Aorta (tissue), 5 donors: ENCODE measurements at places on chromosomes 5 and 9.
A peak's percentile ranks its signal among the peaks of the same experiment; 100 is the strongest.

DNA sequence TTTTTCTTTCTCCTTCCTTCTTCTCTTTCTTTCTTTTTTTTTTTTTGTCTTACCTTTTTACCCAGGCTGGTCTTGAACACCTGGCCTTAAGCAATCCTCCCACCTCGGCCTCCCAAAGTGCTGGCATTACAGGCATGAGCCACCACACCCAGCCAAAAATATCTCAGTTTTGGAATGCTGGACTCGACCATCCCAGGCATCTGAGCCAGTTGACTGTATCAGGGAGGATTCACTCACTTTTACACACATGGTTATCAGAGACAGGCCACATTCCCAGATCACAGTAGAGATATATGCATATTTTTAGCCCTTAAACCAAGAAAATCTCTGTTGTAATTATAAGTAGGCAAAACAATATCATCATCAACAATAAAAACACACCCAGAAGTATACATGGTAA lies 21.9 kb downstream of the NIM1K start:
- no peaks in the 10 kb centered on the region for H3K36me3 ChIP-seq
- no peak for DNase-seq
- H3K27me3 ChIP-seq = no peaks in the 10 kb centered on the region
- no peaks in the 10 kb centered on the region for H3K4me1 ChIP-seq

DNA sequence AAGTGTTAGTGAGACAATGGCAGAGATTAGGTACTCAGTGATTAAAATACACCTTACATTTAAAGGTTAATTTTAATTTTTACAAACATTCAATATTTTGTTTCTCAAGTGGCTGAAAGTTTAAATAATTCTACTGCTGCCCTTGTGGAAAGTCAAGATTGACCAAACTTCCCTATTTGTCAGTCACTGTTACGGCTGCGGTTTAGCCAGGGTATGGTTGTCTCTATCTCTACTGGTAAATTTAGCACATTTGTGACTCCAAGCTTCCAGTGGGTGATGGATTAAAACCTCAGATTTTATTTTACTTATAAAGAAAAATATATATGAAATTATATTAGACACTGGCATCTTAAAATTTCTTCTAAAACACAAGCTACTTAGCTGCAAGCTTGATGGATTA lies 368.4 kb downstream of the CDH18 start:
- no peak overlapping the region for H3K27ac ChIP-seq
- no peak for DNase-seq

- H3K27ac ChIP-seq = no peak overlapping the region
- no peaks in the 10 kb centered on the region for H3K36me3 ChIP-seq
- DNase-seq = no peak
- H3K4me3 ChIP-seq = no peak overlapping the region
These were observed 23.8 kb downstream of the RETREG1 start for GRCh38 chr5:16593013-16593412.

- no peaks in the 10 kb centered on the region for H3K27me3 ChIP-seq
- H3K4me1 ChIP-seq = peaks cover 4% of the 10 kb centered on the region
- no peak for DNase-seq
- H3K27ac ChIP-seq = no peak overlapping the region
- H3K4me3 ChIP-seq = no peak overlapping the region
These were observed 9.2 kb downstream of the ABLIM3 start for GRCh38 chr5:149150457-149150856.

DNA sequence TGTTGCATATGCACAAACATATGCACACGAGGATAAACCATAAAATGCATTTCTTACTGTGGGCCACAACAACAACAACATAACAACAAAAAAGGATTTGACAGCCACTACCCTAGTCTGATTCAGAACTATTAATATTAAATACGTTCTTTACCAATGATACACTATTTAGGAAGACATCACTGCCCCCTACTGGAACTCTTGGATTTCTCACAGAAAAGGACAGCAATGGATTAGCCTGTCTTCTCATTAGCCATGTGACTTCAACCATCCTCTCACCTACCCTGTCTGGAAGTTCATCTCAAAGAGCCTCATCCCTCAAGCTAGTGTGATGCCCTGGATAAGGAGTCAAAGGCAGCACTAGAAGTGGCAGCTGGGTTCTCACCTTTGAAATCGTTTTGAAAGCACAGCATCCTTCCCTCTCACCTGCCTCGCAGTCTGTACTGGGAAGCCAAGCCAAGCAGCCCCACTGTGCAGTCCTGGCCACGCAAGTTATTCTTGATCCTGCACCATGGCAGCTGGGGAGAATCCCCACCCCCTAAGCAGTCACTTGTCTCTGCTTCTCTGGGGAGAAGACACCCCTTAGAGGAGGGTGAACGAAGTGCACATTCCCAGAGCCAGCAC lies 64.6 kb downstream of the SH3TC2 start:
- H3K27ac ChIP-seq = no peak overlapping the region
- DNase-seq = no peak
- no peaks in the 10 kb centered on the region for H3K36me3 ChIP-seq
- no peaks in the 10 kb centered on the region for H3K27me3 ChIP-seq
- H3K4me3 ChIP-seq = no peak overlapping the region
- H3K4me1 ChIP-seq = peaks cover 1% of the 10 kb centered on the region

- no peaks in the 10 kb centered on the region for H3K36me3 ChIP-seq
- no peak overlapping the region for H3K27ac ChIP-seq
- DNase-seq = no peak
- H3K4me1 ChIP-seq = peaks cover 11% of the 10 kb centered on the region
- no peak overlapping the region for H3K4me3 ChIP-seq
- no peaks in the 10 kb centered on the region for H3K27me3 ChIP-seq
These were observed 35.1 kb downstream of the NNT start for GRCh38 chr5:43638107-43638506.

DNA sequence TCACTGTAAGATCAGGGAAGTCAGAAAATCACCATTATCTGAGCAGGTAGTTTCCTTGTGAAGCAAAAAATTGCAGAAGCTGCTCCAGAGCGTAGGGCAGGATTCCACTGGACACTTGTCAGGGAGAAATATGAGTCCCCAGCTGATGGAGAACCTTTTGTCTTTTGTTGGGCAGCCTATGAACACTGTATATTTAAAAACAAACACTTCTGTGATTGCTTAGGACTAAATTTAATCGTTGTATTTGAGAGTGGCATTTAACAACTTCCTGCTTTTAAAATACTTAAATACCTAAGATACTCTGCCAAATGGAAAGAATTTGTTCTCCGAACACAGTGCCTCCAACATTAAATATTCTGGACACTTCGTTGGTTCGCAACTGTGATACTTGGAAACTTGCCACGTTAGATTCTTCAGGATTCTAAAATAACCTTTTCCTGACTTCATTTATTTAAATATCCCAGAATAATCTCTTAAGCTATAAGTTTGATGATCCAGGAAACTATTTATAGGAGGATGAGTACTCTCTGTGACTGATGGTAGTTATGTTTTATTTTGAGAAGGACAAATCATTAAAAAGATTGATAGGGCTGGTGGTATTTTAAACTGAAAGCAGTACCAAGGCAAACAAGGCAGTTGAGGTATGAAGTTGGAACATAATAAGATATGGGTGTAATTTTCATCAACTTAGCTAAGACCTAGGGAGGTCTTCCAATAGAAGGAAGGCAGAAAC lies 2.7 kb upstream of the HSPA4 start:
- no peak overlapping the region for H3K4me3 ChIP-seq
- H3K4me1 ChIP-seq = no peaks in the 10 kb centered on the region
- no peaks in the 10 kb centered on the region for H3K36me3 ChIP-seq
- peak overlapping the region; percentile 94 for H3K27ac ChIP-seq
- DNase-seq = no peak

GRCh38 chr5:3592298-3592697 lies 3.3 kb upstream of the IRX1 start:
- H3K4me1 ChIP-seq = no peaks in the 10 kb centered on the region
- H3K27me3 ChIP-seq = no peaks in the 10 kb centered on the region
- no peaks in the 10 kb centered on the region for H3K36me3 ChIP-seq
- H3K4me3 ChIP-seq = no peak overlapping the region

- H3K27me3 ChIP-seq = peaks cover 2% of the 10 kb centered on the region
- H3K36me3 ChIP-seq = no peaks in the 10 kb centered on the region
- DNase-seq = no peak
- H3K4me3 ChIP-seq = no peak overlapping the region
These were observed 301.7 kb downstream of the ATPSCKMT start for GRCh38 chr5:9947944-9948343.

- no peaks in the 10 kb centered on the region for H3K4me1 ChIP-seq
- no peaks in the 10 kb centered on the region for H3K27me3 ChIP-seq
- H3K36me3 ChIP-seq = no peaks in the 10 kb centered on the region
- no peak for DNase-seq
- no peak overlapping the region for H3K4me3 ChIP-seq
These were observed 1029.9 kb upstream of the WWC1 start for GRCh38 chr5:167261309-167262100.

GRCh38 chr5:32331217-32331934 lies 18.6 kb upstream of the MTMR12 start:
- no peak for DNase-seq
- no peaks in the 10 kb centered on the region for H3K36me3 ChIP-seq
- no peak overlapping the region for H3K27ac ChIP-seq
- H3K4me3 ChIP-seq = no peak overlapping the region
- no peaks in the 10 kb centered on the region for H3K4me1 ChIP-seq
- H3K27me3 ChIP-seq = no peaks in the 10 kb centered on the region

GRCh38 chr5:9062873-9063272 lies 483.0 kb downstream of the SEMA5A start:
- no peaks in the 10 kb centered on the region for H3K27me3 ChIP-seq
- H3K4me3 ChIP-seq = no peak overlapping the region
- DNase-seq = no peak
- H3K4me1 ChIP-seq = no peaks in the 10 kb centered on the region

GRCh38 chr5:61069150-61069549 lies 93.1 kb downstream of the SMIM15 start:
- no peak overlapping the region for H3K27ac ChIP-seq
- H3K36me3 ChIP-seq = no peaks in the 10 kb centered on the region
- H3K4me1 ChIP-seq = no peaks in the 10 kb centered on the region
- H3K27me3 ChIP-seq = no peaks in the 10 kb centered on the region
- DNase-seq = no peak

- DNase-seq = no peak
- H3K27me3 ChIP-seq = no peaks in the 10 kb centered on the region
- no peaks in the 10 kb centered on the region for H3K4me1 ChIP-seq
These were observed 599.8 kb downstream of the PDE4D start for GRCh38 chr5:59293700-59294099.

DNA sequence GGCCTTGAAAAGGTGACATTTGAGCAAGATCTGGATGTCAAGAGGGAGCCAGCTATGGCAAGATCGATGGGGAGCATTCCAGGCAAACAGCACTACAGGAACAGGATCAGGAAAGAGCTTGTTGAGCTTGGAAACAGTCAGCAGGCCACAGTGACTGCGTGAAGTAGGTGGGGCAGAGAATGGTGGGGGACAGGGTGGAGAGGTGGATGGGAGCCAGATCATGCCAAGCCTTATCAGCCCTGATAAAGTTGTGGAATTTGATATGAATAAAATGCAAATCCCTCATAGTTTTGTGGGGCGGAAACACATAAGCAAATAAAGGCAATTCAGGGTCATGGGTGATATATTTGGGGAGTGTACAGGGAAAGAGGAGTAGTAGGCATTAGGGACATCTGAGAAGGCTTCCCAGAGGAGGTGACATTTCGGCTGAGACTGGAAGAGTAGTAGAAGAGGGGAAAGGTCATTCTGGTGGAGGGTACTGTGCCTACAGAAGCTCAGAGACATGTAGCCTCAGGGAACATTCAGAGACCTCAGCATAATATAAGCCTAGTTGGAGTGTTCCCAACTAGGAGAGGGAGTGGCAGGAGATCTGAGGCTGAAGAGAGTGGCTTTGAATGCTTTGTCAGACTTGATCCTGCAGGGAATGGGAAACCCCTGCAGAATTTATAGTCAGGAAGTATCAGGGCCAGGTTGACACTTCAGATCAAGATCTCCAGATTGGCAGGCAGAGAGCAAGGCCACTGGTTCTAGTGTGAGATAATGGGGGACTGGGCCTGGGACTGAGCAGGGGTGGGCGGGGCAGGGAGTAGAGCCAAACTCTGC lies 9.7 kb upstream of the CYSTM1 start:
- H3K27ac ChIP-seq = no peak overlapping the region
- H3K36me3 ChIP-seq = no peaks in the 10 kb centered on the region
- DNase-seq = no peak
- no peaks in the 10 kb centered on the region for H3K27me3 ChIP-seq
- H3K4me1 ChIP-seq = peaks cover 7% of the 10 kb centered on the region
- H3K4me3 ChIP-seq = no peak overlapping the region

DNA sequence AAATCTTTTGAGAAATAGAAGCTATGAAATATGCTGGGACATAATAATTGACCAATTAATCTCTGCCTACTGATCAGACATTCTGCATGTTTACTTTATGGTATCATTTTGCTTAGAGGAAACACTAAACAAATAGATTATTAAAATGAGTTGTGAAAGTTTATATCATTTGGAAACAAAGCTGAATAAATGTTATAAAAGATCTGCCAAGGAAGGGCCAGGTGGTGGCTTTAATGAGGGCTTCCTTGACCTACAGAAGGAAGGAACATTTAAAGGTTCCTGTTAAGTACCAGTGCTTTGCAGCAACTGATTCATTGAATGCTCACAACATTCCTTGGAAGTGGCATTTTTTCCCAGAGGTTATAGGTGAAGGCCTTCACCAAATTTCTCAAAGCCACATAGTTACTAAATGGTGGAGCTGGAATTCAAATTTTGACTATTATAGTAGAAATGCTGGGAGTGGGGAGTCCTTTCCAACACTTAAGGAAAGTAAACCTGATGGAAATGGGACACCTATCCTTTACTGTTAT lies 250.7 kb downstream of the GABRB2 start:
- H3K27me3 ChIP-seq = no peaks in the 10 kb centered on the region
- no peak overlapping the region for H3K4me3 ChIP-seq
- no peak for DNase-seq
- H3K36me3 ChIP-seq = no peaks in the 10 kb centered on the region
- no peak overlapping the region for H3K27ac ChIP-seq

- H3K27me3 ChIP-seq = no peaks in the 10 kb centered on the region
- no peak for DNase-seq
- H3K36me3 ChIP-seq = no peaks in the 10 kb centered on the region
- no peaks in the 10 kb centered on the region for H3K4me1 ChIP-seq
- no peak overlapping the region for H3K4me3 ChIP-seq
These were observed 14.4 kb upstream of the GALNT10 start for GRCh38 chr5:154176181-154176580.

GRCh38 chr9:132998831-132999635 lies 20.5 kb downstream of the GFI1B start:
- no peak overlapping the region for H3K27ac ChIP-seq
- no peaks in the 10 kb centered on the region for H3K4me1 ChIP-seq
- H3K4me3 ChIP-seq = no peak overlapping the region

- H3K27me3 ChIP-seq = no peaks in the 10 kb centered on the region
- peaks cover 6% of the 10 kb centered on the region for H3K36me3 ChIP-seq
- H3K4me3 ChIP-seq = no peak overlapping the region
- no peak overlapping the region for H3K27ac ChIP-seq
- no peaks in the 10 kb centered on the region for H3K4me1 ChIP-seq
These were observed 39.4 kb downstream of the KDM3B start for GRCh38 chr5:138391859-138392386.

- DNase-seq = peak; percentile 67
- no peaks in the 10 kb centered on the region for H3K27me3 ChIP-seq
- H3K36me3 ChIP-seq = no peaks in the 10 kb centered on the region
- no peaks in the 10 kb centered on the region for H3K4me1 ChIP-seq
These were observed 275.3 kb downstream of the GADD45G start for GRCh38 chr9:89880161-89880560.
